ENCODE measurements at places on chromosomes 11 and 22.

DNA sequence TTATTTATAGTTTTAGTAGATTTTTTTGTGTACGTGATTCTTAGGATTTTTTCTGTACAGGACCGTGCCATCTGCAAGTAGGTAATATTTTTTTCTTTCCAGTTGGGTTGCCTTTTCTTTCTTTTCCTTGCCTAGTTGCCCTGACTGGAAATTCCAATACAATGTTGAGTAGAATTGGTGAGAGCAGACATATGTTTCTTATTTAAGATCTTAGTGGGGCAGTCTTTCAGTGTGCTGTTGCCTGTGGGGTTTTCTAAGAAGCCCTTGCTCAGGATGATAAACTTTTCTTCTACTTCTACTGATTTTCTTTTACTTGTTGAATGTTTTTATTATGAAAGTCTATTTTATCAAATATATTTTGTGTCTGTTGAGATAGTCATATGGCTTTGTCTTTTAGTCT is 33.0 kb downstream of the ATXN10 start:
- no peak for DNase-seq

DNA sequence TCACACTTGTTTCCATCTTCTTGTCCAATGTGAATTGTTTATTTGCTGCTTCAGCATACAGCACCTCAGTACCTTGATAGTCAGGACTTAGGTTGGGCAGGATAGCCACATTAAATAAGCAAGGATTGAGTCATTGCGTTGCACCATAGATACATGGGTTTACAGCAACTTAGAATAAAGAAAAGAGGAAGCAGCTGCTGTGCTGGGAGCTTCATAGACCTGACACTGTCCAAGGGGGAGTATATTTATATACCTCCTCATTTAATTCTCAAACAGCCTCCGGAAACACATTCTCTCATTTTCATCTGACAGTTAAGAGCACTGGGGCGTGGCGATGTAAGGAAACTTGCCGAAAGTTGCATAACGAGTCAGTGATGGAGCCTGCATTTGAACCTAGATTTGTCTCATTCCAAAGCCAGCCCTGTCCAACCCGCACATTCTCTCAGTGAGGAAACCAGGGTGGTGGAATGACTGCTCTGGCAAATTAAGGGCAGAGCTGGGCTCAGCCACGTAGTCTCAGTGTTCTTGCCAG is 42.2 kb downstream of the UBASH3B start:
- DNase-seq = peak; percentile 49

DNA sequence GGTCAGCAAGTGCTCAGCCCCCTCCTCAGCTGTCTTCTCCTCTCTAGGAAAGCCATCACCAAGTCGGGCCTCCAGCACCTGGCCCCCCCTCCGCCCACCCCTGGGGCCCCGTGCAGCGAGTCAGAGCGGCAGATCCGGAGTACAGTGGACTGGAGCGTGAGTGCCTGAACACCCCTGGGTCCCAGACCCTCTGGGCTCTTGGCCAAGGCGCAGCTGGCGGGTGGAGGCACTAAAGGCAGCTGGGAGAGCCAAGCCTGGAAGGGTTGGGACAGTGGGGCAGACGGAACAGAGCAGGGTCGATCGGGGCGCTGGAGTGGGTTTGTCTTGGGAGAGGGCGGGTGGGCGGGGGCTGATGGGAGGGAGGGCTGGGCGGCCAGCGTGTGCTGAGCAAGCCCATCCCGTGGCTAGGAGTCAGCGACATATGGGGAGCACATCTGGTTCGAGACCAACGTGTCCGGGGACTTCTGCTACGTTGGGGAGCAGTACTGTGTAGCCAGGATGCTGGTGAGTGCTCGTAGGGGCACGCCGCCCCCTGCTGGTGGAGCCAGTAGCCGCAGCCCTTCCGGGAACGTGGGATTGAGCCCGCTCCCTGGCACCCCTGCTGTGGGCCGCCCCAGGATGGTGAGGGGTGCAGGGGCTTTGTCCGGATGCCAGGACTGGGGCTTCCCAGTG is 14.1 kb upstream of the MDK start:
- DNase-seq = peak; percentile 49

- no peak for DNase-seq
Measured at GRCh38 chr22:27601195-27601594, 200.4 kb downstream of the MN1 start.

- DNase-seq = no peak
Measured at GRCh38 chr11:69874984-69875624, 55.9 kb upstream of the FGF3 start.

DNA sequence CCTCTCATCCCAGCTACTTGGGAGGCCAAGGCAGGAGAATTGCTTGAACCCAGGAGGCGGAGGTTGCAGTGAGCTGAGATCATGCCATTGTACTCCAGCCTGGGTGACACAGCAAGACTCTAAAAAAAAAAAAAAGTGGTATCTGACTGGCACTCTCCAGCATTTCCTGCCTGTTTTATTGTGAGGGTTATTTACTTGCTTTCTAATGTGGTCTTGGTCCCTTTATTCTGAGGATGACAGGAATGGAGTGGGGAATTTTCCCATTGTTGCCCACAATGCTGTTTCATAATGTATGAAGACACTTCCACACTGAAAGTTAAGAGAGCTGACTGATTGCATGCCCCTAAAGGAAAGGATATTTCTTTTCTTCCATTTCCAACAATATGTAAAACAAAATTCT is 286.5 kb upstream of the MTNR1B start:
- DNase-seq = no peak

GRCh38 chr11:110126936-110127335 is 33.7 kb downstream of the ZC3H12C start:
- no peak for DNase-seq

GRCh38 chr22:48660790-48661740 is 1166.6 kb downstream of the BRD1 start:
- no peak for DNase-seq

GRCh38 chr11:102552020-102552419 is 21.5 kb upstream of the MMP7 start:
- no peak for DNase-seq

DNA sequence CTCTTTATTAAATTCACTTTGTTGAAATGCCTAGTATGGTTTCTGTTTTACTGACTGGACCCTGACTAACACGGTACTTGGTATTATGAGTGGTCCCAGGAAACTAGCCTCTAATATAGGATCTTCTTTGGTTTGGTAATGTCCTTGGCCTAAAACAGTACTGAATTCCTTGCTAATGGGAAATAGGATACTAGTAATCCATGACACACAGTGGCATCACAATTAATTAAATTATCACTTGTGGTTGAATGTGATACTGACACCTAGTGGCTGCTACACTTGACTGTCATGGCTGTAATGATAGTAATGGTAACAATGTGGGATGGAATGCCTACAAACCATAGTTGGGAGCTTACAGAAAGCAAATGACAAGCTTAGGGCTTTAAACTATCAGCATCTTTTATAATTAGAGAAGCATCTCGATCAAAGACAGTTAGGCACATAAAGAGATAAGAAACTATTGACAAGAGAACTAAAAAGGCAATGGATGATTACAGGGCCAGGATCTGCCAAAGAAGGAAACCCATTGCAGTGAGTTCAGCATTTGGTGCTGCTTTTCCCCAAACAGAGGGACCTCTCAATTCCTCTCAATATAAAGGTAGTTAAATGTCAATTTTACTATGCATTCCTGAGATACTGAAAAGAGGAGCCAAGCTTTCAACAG is 8.6 kb downstream of the DNHD1 start:
- DNase-seq = peak; percentile 66

DNA sequence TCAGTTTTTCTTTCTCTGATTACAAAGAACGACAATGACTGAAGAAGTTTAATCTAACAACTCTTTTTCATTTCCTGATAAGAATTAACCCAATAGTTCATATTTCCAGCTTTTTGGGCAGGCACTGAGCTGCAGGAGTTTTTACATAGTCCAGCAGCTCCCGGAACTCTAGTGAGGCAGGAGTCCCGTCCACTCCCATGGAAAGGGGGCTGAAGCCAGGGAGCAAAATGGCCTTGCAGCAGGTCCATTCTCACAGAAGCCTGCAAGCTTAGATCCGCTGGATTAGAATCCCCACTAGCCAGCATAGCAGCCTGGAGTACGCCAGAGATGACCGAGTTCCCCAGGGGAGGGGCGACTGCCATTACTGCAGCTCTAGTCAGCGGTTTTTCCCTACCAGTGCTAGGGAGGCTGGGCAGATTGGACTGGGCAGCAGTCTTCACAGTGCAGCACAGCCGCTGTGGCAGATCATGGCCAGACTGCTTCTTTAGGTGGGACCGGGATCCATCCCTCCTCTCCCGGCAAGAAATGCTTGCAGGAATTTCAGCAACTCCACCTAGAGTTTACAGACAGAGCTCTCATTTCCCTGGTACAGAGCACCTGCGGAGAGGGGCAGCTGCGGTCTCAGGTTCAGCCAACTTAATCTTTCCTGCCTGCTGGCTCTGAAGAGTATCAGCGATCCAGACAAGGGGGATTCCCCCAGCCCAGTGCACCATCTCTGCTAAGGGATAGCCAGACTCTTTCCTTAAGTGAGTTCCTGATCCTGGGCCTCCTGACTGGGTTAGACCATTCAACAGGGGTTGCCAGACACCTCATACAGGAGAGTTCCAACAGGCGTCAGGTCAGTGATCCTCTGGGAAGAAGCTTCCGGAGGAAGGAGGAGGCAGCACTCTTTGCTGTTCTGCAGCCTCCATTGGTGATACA is 742 bp upstream of the CASP4 start:
- peak; percentile 18 for DNase-seq

GRCh38 chr11:33633251-33634003 is 67.2 kb downstream of the C11orf91 start:
- DNase-seq = peak; percentile 74
